ENCODE measurements at places on chromosomes 5 and 9.

DNA sequence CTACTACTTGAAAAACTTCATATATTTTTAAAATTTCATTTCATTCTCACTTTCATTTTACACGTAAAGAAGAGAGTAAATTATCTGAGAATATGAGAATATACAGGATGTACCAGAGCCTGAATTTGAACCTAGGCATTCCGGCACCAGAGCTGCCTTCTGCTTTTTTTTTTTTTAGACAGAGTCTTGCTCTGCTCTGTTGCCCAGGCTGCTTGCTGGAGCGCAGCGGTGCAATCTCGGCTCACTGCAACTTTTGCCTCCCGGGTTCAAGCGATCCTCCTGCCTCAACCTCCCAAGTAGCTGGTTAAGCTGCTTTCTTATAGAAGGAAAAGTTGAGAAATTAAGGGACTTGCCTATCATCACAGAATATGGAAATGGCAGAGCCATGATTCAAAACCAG lies 540.1 kb downstream of the EBF1 start:
- no peak for DNase-seq

DNA sequence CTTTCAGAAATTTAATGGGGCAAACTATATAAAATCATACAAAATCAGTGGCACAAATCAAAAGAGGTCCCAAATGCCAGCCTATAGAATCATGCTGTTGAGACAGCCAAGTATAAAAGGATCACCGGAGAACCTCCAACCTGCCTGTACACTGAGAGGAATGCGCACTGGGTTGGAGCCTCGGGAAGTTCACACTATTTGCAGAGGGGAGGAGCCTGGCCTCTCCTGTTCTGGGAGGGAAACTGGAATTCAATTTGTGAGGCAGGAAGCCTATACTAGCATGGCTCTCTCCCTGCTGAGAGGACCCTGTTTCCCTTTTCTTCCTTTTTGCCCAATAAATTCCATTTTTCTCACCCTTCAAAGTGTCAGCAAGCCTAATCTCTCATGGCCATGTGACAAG lies 406.0 kb downstream of the HINT1 start:
- no peak for DNase-seq

DNA sequence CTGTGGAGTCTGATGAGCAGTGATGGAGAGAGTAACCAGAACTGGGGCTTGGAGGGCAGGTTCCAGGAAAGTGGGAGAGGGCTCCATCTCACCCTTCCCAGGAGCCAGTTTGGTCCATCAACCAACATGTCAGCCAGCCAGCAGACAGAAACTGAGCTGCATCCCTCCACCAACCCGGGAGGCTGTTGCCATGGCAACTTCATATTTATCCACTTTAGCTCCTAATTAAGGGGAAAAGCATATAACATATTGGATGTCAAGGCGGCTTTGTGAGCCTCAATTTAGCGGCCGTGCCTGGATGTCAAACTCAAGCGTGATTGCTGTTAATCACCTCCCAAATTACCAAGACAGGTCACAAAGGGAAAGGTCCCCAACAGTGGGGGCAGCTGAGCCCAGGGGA lies 81.5 kb upstream of the ARAP3 start:
- no peak for DNase-seq

GRCh38 chr9:133342570-133342969 lies 5.4 kb downstream of the MED22 start:
- no peak for DNase-seq

DNA sequence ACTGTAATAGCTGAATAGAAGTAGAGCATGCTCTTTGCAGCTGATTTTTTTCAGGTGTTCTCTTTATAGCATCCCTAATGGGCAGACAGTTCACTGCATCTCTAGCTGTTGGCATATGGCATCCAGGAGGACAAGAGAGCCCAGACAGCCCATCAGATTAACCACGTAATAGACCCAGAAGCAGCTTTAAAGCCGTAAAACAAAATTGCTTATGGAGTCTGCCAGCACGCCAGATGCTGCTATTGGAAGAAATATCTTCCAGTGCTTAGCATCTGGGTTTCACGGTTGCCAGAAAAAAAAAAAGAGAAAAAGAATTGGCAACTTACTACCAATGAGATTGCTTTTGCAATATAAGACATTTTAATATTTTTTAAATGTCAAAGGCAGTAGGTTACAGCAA lies 869.4 kb upstream of the NUDT12 start:
- DNase-seq: no peak
